AG04449 (cell line): ENCODE measurements at places on chromosomes 11 and 22.

GRCh38 chr11:30619767-30620166, 33.6 kb upstream of the MPPED2 start:
- no peak for DNase-seq

GRCh38 chr11:3050386-3051195, 6.6 kb downstream of the CARS1 start:
- no peak for DNase-seq

- no peak for DNase-seq
These were observed 66.6 kb downstream of the GALNT18 start for GRCh38 chr11:11555208-11555607.

DNA sequence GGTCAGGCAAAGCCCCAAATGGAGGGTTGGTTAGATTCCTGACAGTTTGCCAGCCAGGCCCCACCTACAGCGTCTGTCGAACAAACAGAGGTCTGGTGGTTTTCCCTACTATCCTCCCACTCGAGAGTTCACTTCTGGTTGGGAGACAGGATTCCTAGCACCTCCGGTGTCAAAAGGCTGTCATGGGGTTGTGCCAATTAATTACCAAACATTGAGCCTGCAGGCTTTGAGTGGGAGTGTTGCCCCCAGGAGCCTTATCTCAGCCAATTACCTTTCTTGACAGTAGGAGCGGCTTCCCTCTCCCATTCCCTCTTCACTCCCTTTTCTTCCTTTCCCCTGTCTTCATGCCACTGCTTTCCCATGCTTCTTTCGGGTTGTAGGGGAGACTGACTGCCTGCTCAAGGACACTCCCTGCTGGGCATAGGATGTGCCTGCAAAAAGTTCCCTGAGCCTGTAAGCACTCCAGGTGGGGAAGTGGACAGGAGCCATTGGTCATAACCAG, 4.7 kb upstream of the TTC36 start:
- DNase-seq, result no peak

- no peak for DNase-seq
These were observed 5.6 kb downstream of the JHY start for GRCh38 chr11:122888162-122888561.

DNA sequence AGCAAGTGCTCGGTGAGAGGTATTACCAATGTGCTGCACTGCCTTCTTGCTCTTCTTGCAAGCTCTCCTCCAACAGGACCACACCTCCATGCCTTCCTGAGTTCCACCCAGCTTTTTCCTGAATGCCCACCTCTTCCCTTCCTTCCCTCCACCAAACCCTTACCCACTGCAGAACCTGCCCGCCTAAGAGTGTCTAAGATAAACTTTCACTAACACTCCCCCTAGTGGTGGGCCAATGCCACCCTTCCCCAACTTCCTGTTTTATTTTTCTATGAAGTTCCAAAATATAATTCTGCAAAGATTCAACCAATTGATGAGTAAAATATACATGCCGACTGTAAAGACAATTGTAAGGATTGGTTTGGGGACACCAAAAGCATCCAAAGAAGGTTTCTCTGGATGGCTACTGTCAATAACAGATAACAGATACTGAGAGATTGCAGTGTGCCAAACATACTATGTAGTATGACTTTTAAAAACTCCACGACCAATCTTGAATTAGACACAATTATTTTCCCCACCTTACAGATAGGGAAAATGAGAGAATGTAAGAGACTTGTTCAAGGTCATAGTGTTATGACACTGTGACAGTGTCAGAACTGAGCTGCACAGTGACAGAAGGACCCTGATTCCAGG, 38.6 kb upstream of the BMAL1 start:
- DNase-seq, result no peak

- DNase-seq, result no peak
These were observed 1434.8 kb downstream of the TBC1D22A start for GRCh38 chr22:48197189-48197690.

GRCh38 chr22:19401483-19401882, 30.1 kb downstream of the HIRA start:
- no peak for DNase-seq

DNA sequence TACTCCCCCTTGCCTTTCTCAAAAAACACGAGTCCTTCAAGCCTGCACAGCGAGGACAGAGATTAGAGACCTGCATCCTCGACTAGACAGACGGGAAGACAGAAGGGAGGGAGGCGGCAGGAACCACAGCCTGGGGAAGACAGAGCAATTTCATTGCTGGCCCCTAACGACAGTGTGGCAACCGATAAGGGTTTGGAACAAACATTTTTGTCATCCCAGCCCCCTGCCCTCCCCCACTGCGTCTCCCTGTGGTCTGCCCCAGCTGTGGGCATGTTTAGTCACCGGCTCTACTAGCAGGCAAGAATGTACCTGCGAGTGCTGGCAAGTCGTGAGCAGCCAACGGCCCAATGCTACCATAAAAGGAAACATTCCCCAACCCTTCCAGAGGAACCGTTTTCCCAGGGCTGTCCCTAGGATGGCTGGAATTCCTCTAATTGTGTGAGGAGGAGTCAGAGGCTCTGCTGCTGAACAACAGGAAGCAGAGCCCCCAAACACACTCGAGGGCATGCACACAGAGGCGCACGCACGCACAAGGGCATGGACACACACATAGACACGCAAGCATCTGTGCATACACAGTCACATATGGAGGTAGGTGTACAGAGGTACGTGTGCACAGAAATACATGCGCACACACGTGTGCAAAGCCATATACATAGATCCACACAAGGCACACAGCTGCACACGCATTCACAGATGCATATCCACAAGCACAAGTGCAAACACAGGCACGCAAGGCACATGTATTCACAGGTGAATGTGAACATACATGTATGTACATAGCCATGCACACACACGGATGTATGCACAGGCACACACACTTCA, 58.3 kb downstream of the MYH9 start:
- DNase-seq, result peak; percentile 97

- DNase-seq, result no peak
These were observed 1.1 kb downstream of the ST13 start for GRCh38 chr22:40855071-40855978.

GRCh38 chr22:45212306-45212709, 28.4 kb downstream of the KIAA0930 start:
- DNase-seq, result peak; percentile 59

- DNase-seq, result no peak
These were observed 51.9 kb upstream of the ARHGAP42 start for GRCh38 chr11:100635194-100635593.

DNA sequence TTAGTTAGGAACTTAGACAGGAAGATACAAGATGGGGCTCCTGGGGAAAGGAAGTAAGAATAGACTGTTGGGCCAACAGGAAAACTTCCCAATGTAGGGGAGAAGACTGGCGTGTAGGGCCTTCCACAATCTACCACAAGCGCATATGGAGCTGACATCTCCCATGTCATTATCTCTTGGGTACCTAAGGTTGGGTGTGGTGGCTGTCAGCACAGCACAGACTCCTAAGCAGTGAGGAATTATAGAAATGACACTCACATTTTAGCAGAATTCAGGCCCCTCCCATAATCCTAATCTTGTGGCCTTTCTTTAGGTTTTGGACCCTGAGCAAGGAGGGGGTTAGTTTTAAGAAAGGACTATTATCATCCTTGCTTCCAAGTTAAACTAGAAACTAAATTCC, 11.6 kb downstream of the TRIM21 start:
- DNase-seq, result no peak

GRCh38 chr11:133906241-133906640, 50.5 kb downstream of the IGSF9B start:
- DNase-seq, result no peak

DNA sequence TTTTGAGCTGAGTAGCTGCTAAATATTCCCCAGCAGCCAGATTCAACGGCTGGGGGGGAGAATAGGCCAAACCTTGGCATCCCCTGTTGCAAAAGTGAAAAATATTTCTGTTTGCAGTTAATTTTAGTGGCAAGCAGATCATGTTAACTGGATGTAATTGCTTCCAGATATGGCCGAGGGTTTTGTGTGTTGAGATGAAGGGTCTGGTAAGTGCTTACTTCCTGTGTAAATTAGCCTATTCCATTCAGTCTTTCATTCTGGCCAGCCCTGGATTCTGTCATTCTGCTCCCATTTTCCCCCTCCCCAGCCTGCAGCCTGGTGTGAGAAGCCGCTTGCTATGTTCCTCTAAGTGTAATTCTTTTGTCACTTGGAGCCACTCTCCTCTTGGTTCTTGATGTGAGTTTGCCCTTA, 17.4 kb downstream of the ZBTB16 start:
- no peak for DNase-seq

GRCh38 chr11:84230402-84230801, 944.2 kb upstream of the CCDC90B start:
- DNase-seq, result no peak

- no peak for DNase-seq
These were observed 3.1 kb downstream of the PITPNB start for GRCh38 chr22:27915986-27916385.

DNA sequence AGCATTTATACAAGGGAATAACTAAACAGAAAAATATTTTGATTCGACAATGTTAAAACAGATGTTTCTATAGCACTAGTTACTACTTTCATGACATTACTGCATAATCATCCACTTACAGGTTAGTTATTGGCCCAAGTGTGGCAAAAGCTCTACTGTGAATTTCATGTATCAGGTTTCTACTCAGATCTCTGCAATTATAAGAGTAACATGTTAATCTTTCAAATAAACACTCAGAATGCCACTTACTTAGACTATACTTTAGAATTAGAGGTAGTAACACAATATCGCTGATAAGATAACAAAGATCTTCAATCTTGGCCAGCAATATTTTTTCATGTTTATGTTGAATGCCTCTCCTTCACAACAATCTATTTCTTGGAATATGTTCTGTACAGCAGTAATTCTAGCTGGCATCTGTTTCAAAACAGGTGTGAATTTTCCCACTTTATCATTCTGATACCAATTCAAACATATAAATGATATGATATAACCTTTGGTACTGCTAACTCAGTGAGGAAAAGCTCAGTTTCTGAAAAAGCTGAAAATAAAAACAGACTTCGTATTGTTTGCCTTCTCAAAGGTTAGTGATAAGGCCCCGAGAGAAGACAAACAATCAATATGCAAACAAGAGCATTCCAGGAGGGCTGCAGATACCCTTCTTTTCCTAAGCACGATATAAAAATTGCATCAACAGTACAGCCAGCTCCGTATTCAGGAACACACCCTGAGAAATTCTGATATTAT, 11.0 kb upstream of the CCDC34 start:
- no peak for DNase-seq

DNA sequence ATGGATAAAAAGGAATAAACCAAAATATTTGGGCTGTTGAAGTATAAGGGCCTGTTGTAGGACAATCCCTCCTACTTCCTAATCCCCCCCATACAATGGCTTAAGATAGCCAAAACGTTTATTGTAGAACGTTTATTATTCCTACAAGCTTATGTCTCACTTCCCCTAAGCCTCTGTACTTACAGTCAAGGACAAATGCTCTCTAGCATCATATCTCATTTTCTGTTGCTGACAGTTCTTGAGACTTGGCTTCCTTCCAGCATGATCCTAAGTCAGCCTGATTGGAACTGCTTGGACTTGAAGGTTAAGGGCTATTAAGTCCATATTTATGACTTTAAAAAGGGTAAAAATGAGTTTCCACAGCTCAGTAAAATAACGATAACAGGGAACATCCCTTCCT, 8.8 kb downstream of the MISFA start:
- no peak for DNase-seq

- no peak for DNase-seq
These were observed 56.6 kb downstream of the BMAL1 start for GRCh38 chr11:13334034-13334786.

GRCh38 chr11:40118780-40119179, 1340.7 kb downstream of the LRRC4C start:
- DNase-seq, result no peak

DNA sequence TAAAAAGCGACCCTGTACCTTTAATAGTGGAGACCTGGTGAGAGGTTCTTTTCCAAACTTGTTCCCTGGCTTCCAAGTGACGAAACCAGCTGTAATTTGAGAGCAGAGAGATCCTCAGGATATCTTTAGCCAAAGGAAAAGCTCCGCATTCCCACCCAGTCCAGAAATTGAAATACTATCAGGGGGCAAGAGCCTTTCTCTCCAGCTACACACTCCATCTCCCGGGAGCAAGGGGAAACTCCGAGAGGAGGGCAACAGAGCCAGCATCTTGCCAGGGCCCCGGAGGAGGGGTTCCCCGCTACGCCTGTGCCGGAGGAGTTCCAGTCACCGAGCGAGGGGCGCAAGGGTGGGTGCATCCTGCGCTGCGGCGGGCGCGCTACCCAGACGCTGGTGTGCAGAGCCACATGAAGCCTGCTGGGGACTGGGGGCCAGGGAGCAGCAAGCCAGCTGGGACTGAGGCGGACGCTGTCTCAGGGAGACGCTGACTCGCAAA, at the start of gene FIBIN:
TSS of gene FIBIN (plus strand) at position 148 of the 493 bp plus-strand sequence. CDS start 415 bp downstream, outside the sequence.
- no peak for DNase-seq

GRCh38 chr11:392102-392777, 1.8 kb upstream of the PKP3 start:
- no peak for DNase-seq

GRCh38 chr11:7490054-7490453, 4.7 kb downstream of the OLFML1 start:
- DNase-seq, result no peak

- DNase-seq, result no peak
These were observed 283.0 kb downstream of the DDX10 start for GRCh38 chr11:108947654-108948570.

DNA sequence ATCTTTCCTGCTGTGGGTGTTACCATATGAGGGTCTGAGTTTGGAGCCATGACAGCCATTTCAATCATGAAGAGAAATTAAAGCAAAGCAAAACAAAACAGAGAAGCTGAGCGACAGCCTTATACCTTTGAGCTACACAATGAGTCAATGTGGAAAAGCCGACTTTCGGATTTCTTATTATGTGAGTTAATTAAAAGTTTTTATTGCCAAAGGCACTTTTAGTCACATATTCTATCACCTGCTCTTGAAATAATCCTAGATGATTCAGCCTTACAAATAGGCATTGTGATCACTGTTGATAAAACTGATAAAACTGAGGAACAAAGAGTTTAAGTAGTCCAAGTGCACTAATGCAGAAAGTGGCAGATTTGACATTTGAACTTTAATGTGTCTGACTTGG, 381.9 kb upstream of the TENM4 start:
- DNase-seq, result no peak
